ENCODE measurements at places on chromosomes 13 and 19.
A peak's percentile ranks its signal among the peaks of the same experiment; 100 is the strongest.

DNA sequence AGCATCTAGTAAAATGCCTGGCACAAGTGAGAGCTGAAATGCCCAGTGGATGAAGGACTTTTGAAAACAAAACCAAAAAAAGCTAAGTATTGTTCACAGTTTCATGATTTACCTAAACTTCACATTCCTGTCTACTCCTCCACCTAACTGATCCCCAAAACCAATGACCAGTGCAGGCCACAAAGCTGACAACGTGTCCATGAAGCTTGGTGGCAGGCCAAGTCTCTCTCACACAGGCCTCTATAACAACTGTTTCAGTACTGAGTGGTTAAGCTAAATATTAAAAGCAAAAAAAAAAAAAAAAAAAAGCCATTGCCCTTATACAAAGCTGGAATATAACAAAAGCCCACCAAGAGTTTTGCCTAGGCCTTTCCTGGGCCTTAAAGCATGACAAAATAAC, 36.4 kb downstream of the STK24 start:
- DNase-seq: no peak

- DNase-seq: no peak
These were observed 20.9 kb downstream of the CARM1 start for GRCh38 chr19:10892256-10892655.

DNA sequence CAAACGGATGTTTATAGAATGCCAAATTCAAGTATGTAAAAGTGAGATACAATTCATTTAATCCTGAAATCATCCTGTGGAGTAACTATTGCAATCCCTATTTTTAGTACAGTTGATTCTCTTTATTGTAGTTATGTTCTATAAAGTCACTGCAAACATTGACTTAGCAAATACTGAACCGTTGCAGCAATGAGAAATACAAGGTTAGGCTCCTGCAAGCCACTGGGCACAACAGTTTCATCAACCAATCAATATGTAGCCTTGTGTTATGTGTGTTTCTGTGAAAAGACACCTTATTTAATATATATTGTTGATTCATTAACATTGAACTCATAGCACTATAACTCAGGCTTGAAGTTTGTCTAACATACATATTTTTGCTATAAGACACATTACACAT, 174.4 kb downstream of the DCT start:
- DNase-seq: peak; percentile 10

GRCh38 chr13:84050536-84050935, 168.3 kb upstream of the SLITRK1 start:
- no peak for DNase-seq

DNA sequence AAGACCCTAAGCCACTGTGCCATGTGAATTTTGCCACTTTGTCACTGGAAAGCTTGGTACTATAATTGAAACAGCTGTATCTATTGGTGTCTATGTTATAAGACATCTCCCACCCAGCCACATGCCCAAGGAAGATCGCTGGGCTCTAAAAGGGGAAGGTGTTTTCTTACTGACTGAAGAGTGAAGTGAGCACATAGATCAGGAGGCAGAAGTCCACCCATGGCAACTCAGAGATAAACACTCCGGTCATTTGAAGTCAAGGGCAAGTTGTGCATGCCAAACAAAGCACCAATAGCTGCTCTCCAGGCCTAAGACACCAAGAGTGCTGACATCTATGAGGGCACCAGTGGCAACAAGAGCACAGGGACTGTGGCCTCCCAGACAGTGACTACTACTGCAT, 153.8 kb downstream of the KCTD12 start:
- peak; percentile 12 for DNase-seq

- DNase-seq: no peak
These were observed 994 bp downstream of the CCDC194 start for GRCh38 chr19:17393002-17393401.

DNA sequence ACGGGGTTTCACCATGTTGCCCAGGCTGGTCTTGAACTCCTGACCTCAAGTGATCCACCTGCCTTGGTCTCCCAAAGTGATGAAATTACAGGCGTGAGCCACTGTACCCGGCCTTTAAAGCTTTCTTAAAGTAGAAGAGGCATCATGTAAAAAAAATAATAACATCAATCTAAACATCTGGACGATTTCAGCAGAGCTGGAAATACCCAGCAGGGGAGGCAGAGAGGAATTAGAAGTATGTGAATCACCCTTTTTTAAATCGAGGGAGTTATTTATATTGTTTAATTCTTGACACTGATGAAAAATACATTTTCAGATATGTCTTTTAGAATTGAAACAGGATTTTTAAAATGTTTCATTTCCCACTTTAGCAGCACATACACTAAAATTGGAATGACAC, 37.4 kb upstream of the MTIF3 start:
- DNase-seq: no peak

DNA sequence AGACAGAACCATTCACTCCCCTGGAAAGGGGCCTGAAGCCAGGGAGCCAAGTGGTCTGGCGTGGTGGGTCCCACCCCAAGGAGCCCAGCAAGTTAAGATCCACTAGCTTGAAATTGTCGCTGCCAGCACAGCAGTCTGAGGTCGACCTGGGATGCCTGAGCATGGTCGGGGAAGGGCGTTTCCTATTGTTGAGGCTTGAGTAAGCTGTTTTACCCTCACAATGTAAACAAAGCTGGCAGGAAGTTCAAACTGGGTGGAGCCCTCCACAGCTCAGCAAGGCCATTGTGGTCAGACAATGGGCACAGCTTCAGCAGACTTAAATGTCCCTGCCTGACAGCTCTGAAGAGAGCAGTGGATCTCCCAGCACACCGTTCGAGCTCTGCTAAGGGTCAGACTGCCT, 195.6 kb upstream of the DACH1 start:
- peak; percentile 58 for DNase-seq

DNA sequence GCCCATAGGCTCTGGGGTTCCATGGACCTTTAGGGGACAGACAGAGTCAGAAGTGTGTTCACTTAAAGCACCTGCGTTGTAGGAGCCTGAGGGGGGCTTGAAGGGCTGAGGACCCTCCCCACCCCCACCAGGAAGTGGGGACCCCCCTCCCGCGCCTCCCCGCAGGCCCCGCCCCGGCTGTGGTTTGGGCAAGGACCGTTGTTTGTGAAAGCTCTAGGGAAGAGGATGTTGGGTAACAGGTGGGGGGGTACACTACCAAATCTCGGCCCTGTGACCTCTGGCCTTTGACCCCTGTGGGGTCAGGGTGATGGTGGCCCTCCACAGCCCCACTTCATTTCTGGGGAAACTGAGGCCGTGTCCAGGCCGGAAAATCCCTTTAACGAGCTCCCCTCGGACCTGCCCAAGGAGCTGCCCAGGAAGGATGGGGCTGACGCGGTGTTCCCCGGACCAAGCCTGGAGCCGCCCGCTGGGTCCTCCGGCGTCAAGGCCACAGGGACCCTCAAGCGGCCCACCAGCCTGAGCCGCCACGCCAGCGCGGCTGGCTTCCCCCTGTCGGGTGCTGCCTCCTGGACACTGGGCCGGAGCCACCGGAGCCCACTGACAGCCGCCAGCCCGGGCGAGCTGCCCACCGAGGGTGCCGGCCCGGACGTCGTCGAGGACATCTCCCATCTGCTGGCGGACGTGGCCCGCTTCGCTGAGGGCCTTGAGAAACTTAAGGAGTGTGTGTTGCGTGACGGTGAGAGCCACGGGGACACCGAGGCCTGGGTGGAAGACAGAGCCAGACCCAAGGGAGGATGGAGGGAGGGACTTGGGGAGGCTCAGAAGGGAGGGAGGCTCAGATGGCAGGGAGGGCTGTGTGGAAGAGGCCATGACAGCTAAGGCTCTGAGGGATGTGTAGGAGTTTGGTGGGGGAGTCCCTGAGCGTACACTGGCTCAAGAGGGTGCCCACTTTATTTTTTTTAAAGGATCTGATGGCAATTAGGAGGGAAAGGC, 1.3 kb downstream of the ARHGAP45 start:
- no peak for DNase-seq

- DNase-seq: no peak
These were observed 661 bp downstream of the PALM3 start for GRCh38 chr19:14061081-14061749.

- no peak for DNase-seq
These were observed 16.2 kb downstream of the TEX29 start for GRCh38 chr13:111336666-111337065.

DNA sequence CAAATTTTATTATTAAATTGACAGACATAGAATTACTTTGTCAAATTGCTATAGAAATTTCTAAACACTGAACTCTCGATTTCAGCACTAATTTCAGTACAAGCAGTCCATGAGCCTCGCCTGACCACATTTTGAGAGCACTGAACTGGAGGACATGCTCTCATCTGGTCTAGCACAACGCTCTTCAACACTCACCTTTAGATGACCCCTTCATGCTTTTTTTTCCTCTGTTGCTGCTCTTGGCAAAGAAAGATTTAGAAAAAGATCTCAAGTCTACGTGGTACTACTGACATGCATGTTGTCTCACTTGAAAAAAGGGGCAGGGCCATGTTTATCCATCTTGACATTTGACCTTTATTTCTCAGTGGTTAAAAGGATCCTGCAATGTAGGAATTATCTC, 981.5 kb downstream of the DIAPH3 start:
- DNase-seq: no peak

- DNase-seq: peak; percentile 85
These were observed 704.7 kb downstream of the DIAPH3 start for GRCh38 chr13:59458908-59459579.

DNA sequence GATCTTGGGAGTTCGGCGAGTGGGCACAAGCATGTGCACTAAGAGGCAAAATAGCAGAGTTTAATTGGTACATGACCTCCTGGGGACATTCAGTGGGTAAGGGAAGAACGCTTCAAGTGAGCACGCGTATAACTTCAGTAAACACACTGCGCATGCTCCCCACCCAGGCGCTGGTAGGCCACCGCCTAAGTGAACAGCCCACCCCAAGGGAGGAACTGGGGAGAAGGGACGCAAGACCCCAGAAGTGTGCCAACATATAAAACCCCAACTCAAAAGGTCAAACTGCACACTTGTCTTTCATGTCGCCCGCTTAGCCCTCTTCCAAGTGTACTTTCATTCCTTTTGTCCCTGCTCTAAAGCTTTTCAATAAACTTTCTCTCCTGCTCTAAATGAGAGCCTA, 10.5 kb upstream of the NTN5 start:
- DNase-seq: peak; percentile 48

GRCh38 chr13:33259296-33259695, 26.3 kb downstream of the STARD13 start:
- no peak for DNase-seq

GRCh38 chr19:679418-680286, 3.5 kb downstream of the FSTL3 start:
- DNase-seq: peak; percentile 31

DNA sequence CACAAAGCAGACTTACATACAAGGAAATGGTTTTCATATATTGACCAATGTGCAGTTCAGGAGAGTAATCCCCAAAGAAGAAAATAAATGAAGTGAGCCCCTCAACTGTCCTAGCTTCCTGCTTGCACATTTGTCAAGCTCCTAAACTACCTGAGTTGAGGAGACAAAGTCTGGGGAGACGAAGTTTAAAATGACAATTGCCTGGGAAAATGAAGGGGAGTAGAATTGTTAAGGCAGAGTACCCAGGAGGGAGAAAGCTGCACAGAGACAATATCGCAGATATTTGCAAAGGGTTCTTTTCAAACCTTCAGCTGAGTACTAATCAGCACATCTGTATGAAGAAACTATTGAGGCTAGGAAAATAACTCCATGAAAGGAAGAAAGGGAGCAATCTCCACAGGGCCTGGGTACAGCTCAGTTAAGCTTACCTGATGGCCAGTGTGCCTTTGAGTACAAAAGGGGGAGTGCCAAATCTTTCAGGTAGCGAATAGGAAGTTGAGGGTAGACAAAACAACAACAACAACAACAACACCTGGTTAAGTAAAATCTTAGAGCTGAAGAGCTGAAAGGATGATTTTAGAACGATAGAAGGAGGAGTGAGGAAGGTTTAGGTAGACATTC, 1700.1 kb upstream of the PRR20A start:
- DNase-seq: no peak

GRCh38 chr13:57748096-57748495, 116.6 kb downstream of the PCDH17 start:
- DNase-seq: no peak

GRCh38 chr13:77513719-77514335, 21.7 kb upstream of the SCEL start:
- DNase-seq: no peak

- DNase-seq: no peak
These were observed 5.4 kb downstream of the GPR180 start for GRCh38 chr13:94607056-94607455.

DNA sequence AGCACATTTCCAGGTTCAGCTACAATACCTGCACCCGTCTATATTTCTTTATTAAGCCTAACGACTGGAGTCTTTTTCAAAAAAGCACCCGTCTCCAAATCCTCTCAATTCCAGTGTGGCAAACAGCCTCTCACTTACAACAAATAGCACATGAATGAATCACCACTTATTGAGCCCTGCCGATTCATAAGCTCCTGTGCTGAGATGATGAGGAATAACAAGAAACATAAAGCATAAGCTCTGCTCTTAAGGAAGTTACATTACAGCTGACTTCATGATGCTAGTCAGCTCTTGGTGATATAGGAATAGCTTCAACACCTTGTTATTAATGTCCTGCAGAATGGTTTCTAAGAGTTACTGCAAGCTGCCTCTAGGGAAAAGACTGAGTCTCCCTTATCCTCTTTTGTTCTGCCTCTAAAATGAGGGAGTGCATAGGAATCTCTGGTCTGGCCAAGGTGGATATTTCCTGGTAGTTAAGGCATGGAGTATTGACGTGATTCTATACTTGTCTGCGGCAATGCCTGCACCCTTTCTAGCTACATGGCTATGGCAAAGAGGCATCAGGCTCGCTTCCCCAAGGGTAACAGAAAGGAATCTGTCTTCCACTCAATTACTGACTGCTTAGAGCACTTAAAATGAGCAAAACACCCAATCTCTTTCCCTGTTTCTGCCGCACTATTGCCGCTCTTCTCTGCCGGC, 195.7 kb downstream of the KLF12 start:
- DNase-seq: peak; percentile 3

- DNase-seq: no peak
These were observed 27.6 kb downstream of the C19orf47 start for GRCh38 chr19:40320558-40320935.

DNA sequence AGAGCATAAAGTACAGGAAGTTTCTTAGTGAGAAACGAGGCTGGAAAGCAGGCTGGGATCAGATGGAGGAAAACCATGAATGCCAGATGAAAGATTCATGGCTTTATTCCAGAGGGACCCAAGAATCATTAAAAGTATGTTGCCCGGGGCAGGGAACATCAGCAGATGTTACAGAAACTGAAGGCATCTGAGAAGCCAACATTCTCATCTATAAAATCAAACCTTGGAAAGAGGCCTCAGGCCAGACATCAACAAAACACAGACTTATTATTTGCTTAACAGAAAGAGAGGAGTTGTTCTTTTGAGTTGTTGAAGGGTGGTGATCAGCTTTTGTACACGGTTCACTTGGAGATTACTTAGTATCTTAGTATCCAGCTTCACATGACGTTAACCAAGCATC, 543.6 kb downstream of the RFC3 start:
- no peak for DNase-seq
